ENCODE measurements at places on chromosomes 13 and 19.

DNA sequence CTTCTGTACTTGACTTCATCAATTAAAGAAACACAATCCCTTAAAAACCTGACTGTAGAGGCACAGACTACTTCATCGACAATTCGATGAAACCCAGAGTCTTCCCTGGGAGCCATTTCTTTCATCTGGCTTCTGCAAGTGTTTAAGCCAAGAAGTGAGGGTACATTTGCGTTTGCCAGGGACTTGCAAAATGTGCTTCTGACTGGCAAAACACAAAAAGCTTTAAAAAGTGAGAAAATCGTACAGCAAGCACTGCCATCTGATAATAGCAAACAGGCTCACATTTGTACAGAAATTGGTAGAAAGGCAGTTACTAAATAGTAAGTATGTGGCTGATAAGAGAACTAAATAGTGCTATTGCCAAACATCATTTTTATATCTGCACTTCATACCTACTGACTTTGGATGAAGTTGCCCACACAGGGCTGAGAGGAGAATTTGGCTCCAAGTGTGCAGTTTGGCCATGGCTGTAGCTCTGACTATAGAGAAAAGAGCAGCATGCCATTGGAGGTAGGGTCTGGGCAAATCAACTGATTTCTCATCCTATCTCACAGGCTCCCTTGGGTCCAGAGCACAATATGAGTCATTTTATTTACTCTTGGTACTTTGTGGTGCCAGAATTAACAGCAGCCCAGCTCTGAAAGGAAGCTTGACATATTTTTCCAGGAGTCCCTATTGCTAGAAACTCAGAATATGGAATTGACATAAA, 358.1 kb downstream of the OXGR1 start:
- no peak for DNase-seq

DNA sequence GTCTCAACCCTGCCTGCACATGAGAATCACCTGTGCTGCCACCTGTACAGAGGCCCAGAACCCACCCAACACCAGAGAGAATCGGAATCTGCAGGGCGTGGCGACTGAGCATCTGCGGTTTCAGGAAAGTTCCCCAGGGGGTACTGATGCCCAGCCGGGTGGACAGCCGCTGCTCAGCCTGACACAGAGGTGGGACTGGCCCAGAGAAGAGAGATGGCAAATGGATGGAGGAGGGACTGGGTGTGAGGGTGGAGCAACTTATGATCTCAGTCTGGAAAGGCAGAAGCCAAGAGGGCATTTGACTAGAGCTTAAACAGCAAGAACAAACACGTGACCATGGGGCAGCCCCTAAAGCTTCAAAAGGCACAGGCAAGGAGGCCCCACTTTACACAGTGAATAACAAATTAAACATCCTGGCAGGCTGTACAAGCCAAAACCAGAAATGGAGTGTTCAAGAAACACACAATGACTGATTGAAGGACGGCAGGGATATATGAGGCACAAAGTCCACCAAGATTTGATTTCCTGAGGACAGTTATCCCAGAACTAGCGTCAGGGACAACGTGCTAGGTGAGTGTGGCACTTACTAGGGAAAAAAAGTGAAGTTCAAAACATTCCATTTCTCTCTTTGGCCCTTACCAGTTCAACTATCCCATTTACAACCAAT, 3.1 kb downstream of the RANBP3 start:
- no peak for DNase-seq

GRCh38 chr13:86877441-86877840, 793.7 kb upstream of the SLITRK5 start:
- DNase-seq, result peak; percentile 46

- DNase-seq, result peak; percentile 11
Observed at GRCh38 chr13:44870456-44870929, 118.8 kb downstream of the NUFIP1 start.

DNA sequence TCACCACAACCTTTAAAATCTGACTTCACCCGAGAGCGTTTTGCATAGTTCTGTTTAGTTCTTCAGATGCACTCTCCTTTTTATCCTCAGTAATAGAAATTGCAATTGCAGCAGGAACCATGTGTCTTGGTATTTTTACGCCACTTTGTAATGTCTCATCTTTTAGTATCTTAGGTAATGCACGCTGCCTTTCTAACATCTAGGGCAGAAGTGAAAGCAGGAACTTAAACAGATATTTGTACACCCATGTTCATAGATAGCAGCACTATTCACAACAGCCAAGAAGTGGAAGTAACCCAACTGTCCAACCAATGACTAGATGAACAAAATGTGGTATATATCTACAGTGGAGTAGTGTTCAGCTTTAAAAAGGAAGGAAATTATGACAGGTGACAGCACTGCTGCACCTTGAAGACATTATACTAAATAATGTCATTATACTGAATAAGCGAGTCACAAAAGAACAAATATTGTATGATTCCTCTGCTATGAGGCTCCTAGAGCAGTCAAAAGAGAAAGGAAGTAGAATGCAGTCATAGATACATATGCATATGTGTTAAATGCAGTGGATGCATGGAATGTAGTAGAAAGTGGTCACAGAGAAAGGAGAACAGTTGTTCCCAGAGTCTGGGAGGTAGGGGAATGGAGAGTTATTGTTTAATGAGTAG, 105.9 kb upstream of the GJB6 start:
- DNase-seq, result peak; percentile 19

DNA sequence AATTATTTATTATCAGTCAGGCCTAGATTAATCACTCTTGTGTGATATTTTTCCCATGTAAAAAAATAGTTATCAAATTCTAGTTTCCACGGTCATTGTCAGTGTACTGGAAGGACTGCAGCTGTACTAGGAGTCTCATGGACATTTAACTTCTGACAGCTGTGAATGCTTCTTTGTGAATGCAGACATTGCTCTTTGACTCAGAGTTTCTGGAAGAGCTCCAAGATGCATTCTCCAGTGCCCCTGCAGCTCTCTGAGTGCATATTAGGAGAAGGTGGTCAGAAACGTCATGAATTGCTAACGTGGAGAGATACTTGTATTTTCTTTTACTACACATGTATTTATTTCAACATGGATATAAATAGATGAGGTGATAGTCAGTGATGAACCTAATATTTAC, 9.7 kb upstream of the SLITRK5 start:
- DNase-seq, result no peak

DNA sequence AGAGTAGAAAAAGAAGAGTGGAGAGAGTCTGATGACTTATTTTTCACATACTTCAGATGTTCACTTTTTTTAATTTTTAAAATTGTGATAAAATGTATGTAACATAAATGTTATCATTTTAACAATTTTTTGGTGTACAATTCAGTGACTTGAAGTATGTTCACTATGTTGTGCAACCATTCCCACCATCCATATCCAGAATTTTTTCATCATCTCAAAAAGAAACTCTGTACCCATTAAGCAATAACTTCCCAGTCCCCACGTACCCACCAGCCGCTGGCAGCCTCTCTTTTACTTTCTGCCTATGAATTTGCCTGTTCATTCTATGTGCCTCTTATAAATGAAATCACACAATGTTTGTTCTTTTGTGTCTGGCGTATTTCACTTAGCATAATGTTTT, 43.3 kb downstream of the SKA3 start:
- DNase-seq, result no peak

DNA sequence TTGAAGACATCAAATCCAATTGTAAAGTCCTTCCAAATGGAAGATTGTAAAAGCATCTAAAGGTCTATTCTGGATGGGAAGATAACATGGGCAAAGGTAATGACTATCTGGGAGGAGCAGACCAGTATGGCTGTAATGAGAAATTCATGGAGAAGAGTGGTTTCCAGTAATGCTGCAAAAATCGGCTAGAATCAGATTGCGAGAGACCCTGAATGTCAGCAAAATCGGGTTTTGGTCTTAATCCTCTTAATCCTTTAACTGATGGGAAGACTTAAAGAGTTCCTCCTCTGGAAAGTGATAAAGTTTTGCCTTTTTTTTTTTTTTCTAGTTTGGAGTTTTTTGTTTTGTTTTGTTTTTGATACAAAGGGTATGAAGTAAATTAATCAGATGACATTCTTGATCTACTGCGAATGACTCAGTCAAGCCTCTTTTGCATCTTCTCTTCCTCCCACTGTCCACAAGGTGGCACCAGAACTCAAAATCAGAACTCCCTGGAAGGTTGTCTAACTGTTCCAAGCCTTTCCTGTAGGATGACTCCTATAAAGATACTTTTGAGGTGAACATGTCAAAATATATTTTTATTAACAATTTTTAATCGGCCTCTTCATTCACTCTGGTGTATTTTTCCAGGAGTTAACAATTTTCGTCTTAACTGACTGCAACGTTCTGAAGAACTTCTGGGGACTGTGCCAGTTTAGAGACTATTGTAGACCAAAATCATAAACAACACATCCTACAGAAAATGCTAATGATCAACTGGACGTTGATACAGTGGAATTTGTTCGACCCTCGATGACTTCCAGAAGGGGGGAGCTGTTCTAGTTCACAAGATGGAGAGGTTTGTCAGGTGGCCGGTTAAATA, 213.3 kb upstream of the MIR17HG start:
- DNase-seq, result peak; percentile 79

DNA sequence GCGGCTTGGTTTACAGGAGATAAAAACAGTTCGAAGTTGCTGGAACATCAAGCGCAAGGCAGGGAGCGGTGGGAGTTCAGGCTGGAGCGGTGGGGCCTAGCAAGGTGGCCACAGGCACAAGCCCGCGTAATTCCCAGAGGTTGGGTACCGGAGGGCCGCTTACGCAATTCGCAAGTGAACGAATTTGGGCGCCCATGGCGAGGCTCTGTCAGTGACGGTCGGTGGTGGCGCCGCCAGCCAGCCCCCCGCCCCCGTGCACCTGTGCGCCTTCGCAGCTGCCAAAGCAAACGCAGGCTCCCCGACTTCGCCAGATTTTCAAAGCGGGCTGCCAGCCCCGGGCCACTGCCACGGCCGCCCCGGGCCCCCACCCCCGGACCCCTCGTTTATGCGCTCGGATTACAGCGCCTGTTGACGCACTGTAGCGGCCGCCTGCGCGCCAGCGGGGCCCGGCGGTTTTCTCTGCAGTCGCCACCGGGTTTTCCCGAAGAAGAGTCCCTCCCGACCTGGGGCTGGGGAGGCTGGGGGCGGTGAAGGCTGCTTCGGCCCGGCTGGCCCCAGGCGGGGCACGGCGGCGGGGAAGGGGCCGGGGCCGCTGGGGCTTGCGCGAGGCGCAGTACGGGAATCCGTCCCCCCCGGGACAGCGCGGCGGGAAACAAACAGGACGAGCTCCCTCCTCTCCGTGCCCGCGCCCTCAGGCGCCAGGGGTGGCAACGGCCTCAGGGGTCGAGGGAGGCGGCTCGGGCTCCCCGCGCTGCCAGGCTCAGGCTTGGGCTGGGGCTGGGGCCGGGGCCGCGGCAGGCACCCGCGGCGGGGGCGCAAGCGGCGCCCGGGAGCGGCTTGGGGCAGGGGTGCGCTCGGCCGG, 709 bp downstream of the N4BP2L1 start:
- DNase-seq, result peak; percentile 74

DNA sequence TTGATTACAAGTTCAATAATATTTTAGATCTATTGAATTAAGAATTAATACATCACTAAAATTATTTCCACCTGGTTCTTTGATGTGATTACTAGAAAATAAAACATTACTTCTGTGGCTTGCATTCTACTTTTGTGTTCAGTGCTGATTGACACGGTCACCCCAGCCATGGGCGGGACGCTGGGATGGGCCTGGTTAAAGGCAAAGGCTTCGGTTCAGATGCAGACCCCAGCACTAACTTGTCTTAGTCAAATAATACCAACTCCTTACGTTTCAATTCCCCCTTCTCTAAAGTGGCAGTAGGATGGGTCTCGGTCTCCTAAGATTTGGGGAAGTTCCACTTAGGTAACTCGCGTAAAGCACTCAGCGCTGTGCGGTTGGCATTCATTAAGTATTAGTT, 144.9 kb downstream of the URI1 start:
- no peak for DNase-seq

GRCh38 chr19:15701757-15702533, 25.9 kb upstream of the OR10H2 start:
- no peak for DNase-seq

GRCh38 chr13:68007576-68007975, 777.4 kb upstream of the PCDH9 start:
- no peak for DNase-seq

- peak; percentile 94 for DNase-seq
Observed at GRCh38 chr19:42108527-42109389, 23.5 kb downstream of the POU2F2 start.

GRCh38 chr13:74835579-74835978, 646.4 kb downstream of the TBC1D4 start:
- no peak for DNase-seq

Measured in hematopoietic multipotent progenitor cell treated with erythropoietin and hydrocortisone succinate and interleukin-3 and kit ligand, for 4 days (in vitro differentiated cells).